ENCODE measurements at places on chromosomes 6 and 20.

- peak; percentile 92 for DNase-seq
Measured at GRCh38 chr6:7505189-7505699, 36.2 kb upstream of the DSP start.

DNA sequence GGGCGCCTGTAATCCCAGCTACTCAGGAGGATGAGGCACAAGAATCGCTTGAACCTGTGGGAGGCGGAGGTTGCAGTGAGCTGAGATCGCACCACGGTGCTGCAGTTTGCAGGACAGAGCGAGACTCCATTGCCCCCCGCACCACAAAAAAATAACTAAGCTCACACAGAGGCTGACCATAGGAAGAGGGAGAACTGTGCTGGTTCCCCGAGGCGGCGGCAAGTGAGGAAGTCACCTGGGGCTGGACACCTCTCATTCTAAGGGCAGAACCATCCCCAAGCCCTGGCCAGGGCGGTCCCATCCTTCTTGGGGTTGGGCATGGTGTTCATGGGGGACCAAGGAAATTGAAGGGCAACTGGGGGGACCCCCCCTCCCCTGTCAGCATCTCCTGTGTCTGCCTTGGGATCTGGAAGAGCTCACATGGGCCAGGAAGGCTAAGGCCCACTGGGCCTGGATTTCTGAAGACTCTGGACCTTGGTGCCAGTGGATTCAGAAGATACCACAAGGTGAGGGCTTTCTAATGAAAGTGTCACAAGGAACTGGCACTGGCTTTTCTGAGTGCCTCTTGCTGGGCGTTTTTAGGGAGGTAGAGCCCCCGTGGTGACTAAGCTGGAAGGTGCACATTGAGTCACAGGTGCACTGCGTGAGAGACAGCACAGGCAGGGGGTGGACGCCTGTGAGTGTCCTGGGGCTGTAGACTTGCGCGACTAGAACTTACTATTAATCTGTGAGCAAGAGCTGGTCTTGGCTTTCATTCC lies 11.5 kb downstream of the IRF4 start:
- no peak for DNase-seq

DNA sequence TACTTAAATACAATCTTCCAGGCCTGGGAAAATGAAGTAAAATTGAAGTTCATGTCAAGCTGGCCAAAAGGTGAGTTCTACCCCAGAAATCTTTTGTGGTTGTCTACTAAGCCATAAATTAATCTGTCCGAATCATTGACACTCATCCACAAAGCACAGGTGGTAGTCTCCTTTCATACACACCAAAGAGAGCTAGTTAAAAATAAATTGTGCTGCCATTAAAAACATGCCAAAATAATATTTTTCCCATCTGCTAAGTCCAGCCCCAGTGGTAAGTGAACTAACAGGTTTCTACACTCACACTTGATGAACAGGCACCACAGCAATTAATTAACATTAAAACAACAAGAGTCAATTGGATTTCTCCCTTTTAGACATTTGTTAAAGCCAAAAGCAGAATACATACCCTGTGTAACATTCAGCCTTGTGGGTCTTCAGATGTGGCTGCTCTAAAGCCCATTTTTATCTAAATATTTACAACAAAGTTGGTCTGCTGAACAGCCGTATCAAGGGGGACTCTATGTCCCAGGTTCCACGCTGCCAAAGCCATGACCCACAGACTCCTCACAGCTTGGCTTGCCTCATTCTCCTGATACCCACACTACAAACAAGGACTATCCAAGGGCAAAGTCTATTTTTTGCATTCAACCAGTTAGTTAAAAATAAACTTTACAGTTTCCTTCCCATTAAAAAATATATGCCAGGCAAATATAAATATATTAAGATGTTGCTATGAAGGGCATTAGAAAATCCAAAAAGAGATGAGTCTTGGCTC lies 490.4 kb downstream of the BMP2 start:
- DNase-seq: no peak

DNA sequence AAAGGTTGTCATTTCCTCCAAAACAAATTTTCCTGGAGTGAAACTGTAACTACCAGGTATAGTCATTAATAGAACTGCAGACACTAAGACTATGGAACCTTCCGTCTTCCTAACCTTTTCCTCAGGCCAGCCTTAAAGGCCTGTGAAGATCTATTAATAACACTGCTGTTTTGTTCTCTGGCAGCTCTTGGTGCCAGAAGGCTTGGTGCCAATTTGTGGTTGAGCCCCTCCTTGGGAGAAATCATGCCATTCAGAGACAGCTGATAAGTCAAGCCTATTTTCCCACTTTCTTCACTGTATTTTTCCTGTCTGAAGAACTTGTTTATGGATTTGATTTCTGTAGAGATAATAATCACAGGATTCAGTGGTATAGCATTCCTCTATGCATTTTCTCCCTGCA lies 64.8 kb downstream of the HCRTR2 start:
- DNase-seq: no peak

DNA sequence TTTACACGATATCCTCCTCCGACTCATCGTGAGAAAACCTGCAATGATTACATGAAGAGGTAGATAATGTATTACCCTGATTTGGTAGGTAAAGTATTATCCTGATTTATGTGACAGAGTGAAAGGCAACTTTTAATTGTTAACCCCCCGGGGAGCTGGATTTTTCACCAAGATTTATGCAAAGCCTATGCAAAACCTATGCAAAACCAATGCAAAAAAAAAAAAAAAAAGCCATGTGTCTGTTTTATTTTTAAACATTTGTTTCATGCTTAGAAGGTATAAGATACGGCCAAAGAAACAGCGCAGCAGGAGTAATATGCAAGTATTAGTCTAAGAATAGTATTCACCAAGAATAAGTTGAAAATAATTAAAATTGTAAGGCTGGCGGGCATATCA lies 109.9 kb downstream of the IPCEF1 start:
- no peak for DNase-seq

DNA sequence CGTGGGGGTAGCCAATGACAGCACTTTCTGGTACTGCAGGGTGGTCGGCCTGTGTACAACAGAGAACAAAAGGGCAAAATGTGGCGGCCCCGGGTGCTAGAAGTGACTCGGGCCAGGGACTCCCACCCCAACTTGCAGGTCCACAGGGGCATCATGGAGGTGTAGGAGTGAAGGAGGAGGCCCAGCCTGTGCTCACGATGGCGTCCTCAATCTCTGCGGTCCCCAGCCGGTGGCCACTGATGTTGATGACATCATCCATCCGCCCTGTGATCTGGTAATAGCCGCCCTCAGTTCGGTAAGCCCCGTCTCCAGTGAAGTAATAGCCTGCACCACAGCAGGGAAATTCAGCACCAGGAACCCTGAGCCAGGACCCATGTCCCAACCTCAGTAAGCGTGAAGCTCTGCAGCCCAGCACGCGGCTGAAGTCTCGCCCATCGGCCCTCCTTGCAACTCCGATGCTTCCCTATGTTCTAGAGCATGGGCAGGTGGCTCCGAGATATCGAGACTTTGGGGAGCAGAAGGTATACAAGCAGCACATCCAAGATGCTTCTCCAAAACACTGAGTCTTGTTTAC lies 20.2 kb upstream of the APMAP start:
- no peak for DNase-seq

GRCh38 chr6:8195040-8195713 lies 92.8 kb upstream of the EEF1E1 start:
- DNase-seq: no peak

Measured in vagina (tissue), 2 donors.